ENCODE measurements at places on chromosomes 3 and 15.

GRCh38 chr3:157594413-157594812 lies 91.2 kb upstream of the VEPH1 start:
- DNase-seq: no peak

DNA sequence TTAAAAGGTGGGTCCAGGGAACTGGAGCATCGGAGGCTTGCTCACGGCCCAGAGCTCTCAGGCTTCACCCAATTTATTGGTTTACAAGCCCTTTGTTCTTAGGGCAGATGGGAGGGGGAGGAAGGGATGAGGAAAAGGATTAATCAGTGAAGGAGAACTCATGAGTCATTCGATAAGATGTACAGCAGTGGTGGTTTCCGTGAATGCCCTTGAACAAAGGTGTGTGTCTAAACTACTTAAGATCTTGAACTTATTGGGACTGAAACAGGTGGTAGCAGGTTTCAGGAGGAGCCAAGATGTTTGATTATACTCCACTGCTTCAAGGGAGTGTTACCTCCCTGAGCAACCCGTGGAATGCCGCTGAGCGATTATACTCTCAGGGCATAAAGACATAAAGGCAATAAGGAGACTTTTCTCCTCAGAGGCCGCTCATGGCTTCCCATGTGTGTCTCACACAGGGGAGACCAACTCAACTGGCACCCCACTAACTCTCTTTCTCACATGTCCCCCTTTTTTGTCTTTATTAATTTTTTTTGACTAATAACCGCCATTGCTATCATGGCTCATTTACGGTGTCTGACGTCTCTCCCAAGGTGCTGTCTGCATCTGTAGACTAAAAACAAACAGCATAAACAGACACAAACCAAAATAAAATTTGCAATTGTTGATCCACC lies 17.3 kb upstream of the SLC28A2 start:
- DNase-seq: no peak

- no peak for DNase-seq
Observed at GRCh38 chr15:93035092-93035915, 53.7 kb downstream of the RGMA start.

DNA sequence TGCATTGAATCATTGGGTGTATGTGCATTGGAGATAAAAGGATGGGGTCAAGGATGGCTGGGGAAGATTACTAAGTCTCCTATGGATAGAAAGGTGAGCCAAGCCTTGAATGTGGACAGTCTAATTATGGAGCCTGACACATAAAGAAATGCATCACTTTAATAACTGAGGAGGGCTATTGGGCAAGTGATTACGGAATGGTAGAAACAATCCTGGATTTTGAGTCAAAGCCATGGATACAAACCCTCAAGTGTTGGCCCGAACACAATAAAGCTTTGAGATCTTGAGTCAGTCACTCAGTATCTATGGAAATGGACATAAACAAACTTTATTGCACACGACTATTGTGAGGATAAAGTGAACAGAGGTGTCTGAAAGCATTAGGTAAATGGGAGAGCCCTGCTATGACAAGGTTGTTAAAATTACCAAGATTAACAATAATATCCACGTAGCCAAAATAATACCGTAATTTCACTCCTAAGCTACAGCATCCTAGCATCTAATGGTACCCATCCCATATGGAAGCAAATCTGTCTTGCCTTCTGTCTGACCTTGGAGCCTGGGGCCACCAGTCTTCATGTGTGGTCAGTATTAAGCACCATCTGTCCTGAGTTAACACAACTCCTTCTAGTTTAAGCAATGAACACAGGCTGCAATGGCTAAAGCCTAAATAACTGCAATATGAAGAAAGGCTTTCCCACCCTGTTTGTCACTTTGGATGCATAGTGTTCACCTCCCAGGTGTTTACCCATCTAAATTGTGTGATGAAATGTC lies 136.9 kb upstream of the PRICKLE2 start:
- DNase-seq: no peak

- DNase-seq: no peak
Observed at GRCh38 chr15:94460624-94461023, 229.3 kb downstream of the MCTP2 start.

- DNase-seq: no peak
Observed at GRCh38 chr3:158539414-158540014, 31.5 kb upstream of the MLF1 start.

DNA sequence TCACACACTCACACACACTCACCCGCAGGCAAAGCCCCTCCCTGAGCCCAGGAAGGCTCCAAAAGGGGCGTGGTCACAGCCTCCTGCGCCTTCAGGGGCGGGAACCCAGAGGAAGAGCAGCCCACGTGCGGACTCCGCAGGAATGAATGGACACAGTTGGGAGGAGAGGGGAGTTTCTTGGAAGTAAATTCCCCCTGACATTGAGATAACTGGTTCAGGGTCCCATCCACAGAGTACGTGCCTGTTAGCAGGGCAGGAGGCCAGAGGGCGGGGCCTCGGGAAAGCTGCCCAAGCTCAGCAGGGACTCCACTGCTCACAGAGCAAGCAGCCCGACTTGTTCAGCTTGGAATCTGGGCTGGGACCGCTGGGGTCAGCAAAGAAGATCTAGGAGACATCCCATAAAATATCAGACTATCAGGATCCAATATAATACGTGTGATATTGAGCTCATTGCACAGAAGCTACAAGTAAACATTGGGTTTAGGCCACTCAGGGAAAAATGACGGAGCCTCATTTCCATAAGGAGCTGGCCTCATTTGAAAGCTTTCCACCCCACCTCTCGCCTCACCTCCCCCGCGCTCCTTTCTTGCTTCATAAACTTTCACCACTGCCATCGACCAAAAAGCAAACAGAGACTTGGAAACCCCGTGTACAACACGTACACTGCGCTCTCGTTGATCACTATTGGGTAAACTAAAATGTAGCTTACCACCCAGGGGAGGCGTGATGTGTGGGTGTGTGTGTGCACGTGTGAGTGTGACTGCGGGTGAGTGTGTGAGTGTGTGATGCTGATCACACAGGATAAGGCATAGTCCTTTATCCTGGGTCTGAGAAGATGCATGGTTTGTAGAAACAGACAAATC lies 36.0 kb downstream of the TM2D3 start:
- DNase-seq: no peak

- DNase-seq: no peak
Observed at GRCh38 chr3:17874636-17875035, 132.2 kb upstream of the TBC1D5 start.

DNA sequence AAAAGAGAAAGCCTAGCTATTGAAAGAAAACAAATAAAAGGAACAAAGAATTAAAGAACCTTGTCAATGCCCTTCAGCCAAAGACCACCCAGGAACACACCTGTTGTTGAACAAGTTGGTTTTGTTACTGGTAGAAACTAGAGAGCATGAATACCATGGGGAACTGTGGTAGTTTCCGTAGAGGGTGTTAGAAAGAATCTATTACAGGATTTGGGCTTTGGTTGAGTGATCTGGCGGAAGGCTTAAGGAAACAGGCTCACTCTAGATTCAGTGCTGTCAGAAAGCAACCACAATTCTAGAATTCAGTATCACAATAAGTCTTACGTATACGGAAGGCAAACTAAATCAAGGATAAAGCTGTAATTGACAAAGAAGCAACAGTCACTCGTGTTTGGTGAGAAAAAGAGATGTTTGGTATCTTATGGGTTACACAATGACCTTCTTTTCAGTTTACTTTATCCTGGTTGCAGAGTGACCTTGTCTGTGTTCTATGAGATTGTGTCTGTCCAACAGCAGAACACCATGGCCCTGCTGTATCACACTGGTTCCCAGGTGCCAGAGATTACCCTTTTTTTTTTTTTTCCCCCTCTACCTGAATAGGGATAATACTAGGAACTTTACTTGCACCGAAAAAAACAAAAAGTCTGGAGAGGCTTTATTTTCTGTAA lies 265.9 kb downstream of the SHQ1 start:
- DNase-seq: no peak

- no peak for DNase-seq
Observed at GRCh38 chr3:182787302-182788036, 5.8 kb upstream of the ATP11B start.

GRCh38 chr3:71461749-71462483 lies 121.6 kb downstream of the FOXP1 start:
- no peak for DNase-seq

- DNase-seq: no peak
Observed at GRCh38 chr15:98900356-98900755, 107.2 kb downstream of the PGPEP1L start.

DNA sequence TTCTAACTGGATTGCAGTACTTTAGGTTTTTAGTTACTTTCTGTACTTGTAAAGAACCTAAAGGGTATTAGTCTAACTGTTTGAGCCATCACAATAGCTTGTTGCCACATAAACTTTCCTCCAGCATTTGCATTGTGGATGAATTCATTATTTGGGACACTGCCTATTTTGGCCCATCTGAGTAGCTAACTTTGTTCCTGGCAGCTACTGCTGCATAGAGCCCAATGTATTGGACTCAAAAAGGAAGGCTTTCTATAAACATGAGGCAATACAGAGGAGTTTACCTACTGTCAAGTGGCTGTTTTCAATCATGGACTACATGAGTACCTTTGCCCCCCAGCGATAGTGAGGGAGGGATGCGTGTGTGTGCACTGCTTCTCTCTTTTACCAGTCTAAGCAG lies 1.9 kb downstream of the ROBO2 start:
- no peak for DNase-seq

- DNase-seq: no peak
Observed at GRCh38 chr3:33942483-33943150, 144.2 kb downstream of the PDCD6IP start.

DNA sequence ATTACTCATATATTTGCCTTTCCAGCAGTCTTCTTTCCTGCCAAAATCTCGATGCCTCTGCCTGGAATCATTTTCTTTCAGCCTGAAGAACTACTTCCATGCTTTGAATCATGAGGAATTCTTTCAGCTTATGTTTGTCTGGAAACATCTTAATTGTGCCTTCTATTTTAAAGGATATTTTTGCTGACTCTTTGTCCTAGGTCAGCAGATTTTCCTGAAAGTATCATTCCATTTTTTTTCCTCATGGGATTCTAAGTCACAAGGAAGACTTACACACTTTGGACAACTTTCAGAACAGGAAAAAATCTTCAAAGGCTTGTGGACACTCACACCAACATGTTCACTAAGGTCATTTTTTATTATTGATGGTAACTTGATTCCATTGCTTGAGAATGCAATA lies 10.1 kb downstream of the PRR23E start:
- DNase-seq: no peak

- no peak for DNase-seq
Observed at GRCh38 chr15:89809787-89810148, 4.9 kb downstream of the ANPEP start.

DNA sequence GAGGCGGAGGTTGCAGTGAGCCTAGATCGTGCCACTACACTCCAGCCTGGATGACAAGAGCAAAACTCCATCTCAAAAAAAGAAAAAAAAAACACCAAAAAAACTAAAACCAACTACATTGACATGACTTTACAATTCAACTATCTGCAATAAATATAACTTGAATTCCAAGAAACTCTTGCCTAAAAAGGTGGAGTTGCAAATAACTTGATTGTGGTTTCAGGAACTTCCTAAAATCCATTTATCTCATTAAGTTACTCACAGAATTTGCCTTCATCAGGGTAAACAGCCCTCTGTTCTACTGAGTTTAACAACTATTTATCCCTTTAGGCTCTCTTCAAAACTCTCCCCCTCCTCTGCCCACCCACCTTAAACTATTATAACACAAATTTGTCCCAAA lies 2.7 kb upstream of the MAPK6 start:
- DNase-seq: no peak

DNA sequence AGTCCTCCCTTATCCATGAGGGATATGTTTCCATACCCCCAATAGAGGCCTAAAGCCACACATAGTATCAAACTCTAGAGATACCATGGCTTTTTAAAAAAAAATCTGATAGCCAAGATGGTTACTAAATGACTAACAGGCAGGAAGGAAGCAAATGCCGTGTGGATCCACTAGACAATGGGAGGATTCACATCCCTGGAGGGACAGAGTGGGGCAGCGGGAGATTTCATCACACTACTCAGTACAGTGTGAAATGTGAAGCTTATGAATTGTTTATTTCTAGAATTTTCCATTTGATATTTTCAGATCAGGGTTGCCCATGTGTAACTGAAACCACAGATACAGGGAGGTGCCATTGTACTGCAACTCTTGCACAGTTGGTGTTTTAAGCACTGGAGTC lies 826.6 kb downstream of the SQOR start:
- no peak for DNase-seq
